ENCODE measurements at places on chromosomes 2 and 18.

- no peak for DNase-seq
Measured at GRCh38 chr2:190180313-190181122, 118.0 kb upstream of the MSTN start.

GRCh38 chr18:34866739-34867138, 156.6 kb downstream of the DTNA start:
- DNase-seq: no peak

DNA sequence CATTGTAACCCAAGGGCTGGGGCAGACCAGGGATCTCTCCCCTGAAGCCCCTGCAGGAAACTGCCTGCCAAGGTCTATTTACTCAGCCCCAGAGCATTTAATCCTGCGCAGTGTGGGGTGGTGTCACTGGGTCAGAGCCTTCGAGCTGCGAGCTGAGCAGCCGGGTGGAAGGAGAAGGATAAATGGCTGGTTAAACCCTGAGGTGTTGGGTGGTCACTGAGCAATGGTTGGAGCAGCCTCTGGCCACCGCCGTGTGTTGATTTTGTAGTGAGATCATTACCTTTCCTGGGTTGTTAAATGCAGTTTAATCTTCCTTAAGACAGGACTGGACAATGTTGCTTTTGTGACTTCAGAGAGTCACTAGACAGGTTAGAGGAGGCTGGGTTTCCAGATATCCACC, 98.1 kb downstream of the SETBP1 start:
- DNase-seq: no peak

DNA sequence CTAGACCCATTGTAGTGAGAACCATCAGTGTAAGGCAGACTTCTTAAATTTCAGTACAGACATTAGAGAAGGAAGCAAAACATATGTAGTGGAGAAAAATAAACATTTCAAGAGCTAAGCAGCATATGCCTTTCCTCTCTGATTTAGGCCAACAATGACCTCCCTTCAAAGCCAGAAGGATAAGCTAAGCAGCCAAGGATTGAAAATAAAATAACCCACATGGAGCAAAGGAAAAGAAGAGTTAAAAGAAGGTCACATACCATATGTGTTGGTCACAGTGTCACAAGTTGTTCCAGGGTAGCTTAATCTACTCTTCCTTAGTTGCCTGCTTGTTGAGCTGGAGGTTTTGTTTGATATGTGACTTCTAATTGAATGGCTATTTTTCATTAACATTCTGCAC, 15.6 kb upstream of the LAMA1 start:
- DNase-seq: no peak

- DNase-seq: no peak
Measured at GRCh38 chr2:147739508-147739907, 105.3 kb upstream of the ACVR2A start.

DNA sequence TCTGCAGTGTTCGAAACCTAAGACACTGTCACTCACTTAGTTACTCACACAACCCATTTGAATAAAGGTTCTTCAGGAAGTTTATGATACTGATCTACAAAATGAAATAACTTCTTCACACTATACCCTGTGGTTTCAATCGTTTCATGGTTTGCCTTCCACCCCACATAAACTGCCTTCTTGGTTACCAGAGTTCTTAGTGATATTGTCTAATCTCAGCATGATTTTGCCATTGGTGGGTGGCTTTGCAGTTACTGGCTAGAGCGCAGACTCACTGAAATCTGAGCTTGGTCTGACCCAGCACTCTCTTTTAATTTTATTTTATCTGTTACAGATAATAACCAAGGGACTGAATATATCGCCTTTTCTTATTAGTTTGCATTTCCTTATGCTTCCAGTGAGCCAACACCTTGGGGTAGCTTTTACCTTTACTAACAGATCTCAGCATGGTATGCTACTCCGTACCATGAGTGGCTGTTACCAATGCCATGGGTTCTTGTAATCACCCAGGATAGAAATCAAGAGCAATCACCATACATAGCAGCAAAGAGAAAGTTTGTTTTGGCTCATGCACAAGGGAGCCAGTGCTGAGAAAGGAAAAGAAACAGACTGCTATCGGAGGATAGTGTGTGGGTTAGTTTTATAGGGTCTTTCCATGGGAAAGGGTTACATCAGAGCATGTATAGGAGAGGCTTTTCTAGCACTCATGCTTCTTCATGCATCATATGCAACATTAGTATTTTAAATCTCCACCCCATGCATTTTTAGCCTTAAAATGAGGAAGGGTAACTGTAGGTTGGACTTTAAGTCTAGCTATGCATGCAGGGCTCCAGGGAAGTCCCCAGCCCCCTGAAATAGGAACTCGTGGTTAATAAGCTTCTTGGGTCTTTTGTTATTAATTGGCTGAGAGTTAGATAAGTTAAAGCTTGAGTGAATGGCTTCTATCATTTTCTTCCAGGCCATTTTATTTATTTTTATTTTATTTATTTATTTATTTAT, 33.3 kb downstream of the ANXA4 start:
- DNase-seq: no peak

GRCh38 chr18:59220164-59220783, 316 bp downstream of the GRP start:
- no peak for DNase-seq

DNA sequence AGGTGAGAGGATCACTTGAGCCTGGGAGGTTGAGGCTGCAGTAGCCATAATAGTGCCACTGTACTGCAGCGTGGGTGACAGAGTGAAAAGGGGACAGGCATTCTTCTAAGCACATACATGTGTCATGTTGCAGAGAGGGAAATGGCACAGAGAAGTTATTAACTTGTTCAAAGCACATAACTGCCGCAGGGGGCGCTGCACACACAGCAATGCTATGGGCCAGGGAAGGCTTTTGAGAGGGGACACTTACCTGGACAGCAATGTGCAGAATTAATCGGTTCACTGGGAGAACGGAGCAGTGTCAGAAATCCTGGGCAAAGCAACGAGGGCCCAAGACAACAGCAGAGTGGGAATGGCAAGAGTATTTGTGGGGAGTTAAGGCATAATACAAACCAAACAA, 2.4 kb downstream of the SCYGR8 start:
- no peak for DNase-seq

GRCh38 chr2:237223201-237223861, 137.6 kb downstream of the COPS8 start:
- DNase-seq: peak; percentile 47

DNA sequence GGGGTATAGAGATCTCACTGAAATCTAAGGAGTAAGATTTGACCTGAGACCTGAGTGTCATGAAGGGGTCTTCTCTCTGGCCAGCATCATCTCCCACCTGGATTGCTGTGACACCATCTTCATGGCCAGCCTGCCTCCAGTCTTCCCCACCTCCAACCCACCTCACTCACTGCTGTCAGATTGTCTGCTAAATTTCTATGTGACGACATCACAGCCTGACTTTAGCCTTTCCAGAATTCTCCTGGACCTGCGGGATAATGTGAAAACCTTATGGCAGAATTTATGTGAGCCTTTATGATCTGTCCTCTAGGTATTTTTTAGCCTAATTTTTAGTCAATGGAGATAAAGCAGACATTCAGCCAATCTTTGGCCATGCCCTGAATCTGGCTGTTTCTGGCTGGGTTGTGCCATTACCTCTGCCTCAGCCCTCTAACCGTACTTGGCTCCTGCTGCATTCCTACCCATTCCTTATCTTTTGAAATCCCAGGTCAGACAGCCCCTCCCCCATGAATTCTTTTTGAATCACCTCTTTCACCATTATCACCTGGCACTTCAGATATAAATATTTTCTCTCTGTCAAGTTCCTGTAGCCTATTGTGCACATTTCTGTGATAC, 66.4 kb upstream of the MMADHC start:
- no peak for DNase-seq

DNA sequence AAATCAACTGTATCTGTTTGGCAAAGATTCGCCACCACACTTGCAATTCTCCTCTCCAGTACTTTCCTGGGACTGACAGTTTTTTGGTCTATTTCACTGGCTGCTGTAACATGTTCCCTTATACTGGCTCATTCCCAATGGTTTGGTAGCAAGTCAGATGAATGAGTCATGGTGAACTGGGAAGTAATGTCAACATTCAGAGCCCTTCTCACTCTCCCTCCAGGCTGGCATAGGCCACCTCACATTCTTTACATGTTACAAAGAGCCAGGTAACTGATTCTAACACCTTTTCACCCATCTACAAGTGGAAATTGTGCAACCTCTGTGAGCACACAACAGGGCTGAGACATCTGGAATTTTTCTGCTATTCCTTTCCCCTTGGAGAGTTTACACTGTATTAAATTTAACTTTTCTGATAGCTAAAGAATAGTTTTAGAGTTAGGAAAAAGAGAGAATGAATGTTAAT, 111.3 kb upstream of the TLK1 start:
- DNase-seq: peak; percentile 64

DNA sequence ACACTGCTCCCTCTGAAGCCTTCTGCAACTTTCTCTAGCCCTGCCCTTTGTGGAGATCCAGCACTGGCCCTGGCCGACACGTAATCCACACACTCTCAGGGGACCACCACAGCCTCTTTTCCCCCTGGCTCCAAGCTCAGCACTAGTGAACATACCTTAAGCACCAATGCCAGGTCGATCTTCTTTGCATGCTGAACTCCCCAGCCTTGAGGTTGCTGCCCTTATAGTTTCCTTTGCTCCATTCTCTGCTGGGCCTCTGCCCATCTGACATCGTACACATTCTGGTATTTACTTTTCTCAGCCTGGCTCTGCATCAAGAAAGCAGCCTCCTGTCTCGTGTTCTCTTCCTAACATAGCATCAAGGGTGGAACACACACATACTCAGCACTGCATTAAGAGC, 361.5 kb downstream of the LPIN1 start:
- DNase-seq: no peak

- no peak for DNase-seq
Measured at GRCh38 chr2:232698556-232699091, 1.5 kb downstream of the GIGYF2 start.

GRCh38 chr2:101704816-101705578, 7.5 kb downstream of the MAP4K4 start:
- DNase-seq: no peak

- no peak for DNase-seq
Measured at GRCh38 chr2:152432206-152432653, 97.3 kb downstream of the FMNL2 start.

- DNase-seq: no peak
Measured at GRCh38 chr18:24656551-24657443, 196.4 kb downstream of the HRH4 start.

DNA sequence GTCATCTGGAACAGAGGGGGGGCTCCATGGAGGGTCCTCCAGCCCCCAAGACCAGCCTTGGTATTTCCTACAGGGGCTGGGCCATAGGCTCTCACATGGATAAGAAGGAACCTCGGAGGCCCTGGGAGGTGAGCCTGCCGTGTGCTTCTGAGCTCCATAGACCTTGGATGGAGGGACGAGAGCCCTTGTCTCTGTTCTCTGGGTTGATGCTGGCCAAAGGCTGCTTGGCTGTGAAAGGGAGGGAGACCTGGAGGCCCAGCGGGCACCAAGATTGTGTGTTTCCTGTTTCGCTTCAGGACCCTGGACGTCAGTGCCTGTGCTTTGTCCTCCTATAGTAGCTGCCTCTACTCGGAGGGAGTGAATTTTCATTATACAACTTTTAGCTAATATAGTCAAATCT, 20.8 kb downstream of the CABLES1 start:
- no peak for DNase-seq

DNA sequence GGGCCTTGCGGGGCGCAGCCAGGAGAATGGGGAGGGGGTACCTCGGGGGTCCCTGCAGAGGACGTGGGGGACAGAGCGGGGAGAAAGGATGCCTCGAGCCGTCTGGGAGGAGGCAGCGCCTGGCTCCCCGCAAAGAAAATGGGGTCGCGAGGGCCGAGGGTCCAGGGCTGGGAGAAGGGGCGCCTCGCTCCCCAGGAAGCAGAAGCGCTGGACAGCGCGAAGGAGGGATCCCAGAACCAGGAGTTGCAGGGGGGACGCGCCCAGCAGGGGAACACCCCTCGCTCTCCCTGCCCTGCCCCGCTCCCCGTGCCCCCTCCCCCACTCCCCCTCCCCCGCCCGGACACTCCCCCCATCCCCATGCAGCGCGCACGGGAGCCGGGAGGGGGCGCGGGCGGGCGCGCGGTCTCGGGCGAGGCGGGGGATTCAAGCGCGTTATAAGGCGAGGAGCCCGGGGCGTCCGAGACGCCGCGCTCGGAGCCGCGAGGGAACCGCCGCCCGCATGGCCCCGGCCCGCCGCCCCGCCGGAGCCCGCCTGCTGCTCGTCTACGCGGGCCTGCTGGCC, at the start of gene ERFE:
ERFE (plus strand) TSS at position 462 of the 562 bp plus-strand sequence; CDS start at position 500, 38 bp downstream.
- no peak for DNase-seq

- no peak for DNase-seq
Measured at GRCh38 chr2:107698861-107699260, 127.8 kb upstream of the RGPD4 start.

DNA sequence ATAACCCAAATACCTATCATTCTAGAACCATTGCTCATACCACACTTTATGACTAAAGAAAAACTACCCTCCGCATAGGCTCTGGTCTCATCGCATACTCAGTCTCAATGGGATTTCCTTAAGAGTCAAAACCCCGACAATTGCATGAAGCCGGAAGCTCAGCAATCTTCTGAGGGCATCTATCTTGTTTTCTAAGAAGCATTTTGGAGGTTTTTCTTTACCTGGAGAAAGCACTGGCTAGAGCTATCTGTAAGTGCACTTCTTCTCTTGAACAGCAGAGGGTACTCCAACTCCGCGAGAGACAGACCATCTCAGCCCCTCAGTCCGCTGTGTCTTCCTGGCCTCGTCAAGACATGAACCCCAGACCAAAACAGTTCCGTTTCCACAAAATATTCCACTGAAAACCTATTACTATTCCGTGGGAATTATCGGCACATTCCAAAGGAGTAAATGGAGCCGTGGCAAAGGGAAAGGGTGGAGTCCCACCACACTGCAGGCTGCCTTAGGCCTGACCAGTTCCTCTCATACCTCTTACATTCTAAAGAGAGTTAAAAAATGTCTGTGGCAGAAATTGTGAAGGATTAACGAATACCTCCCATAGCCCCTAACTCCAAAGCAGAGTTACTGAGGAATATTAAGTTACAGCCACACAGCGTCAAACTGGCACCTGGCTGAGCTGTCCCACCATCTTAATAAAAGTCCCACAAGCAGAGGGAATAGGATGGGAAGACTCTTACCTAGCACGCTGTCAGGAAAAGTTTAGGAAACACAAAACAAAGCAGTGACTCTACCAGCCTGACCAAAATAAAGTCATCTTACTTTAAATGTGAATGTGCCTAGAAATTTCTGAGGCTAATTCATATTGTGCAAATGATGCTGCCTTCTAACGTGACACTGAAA, 325.6 kb upstream of the VRK2 start:
- peak; percentile 7 for DNase-seq

- no peak for DNase-seq
Measured at GRCh38 chr2:68287580-68288441, 31.9 kb downstream of the CNRIP1 start.

Data from pulmonary artery endothelial cell (primary cell).